ENCODE measurements at places on chromosomes 1 and 21. TPM values are rescaled to one million over a fixed set of nuclear protein-coding genes. Genes with fewer than 3 reads are reported as not detected.

Gene NPL
- 0.36 TPM for total RNA-seq

Gene RNU5D-1
- total RNA-seq, result not detected

Gene DOCK7
- 108 TPM for total RNA-seq

Gene KCNK2
- total RNA-seq, result 86.9 TPM

Gene LRRC38
- not detected for total RNA-seq

Gene RNU1-3
- total RNA-seq, result under 0.01 TPM

Gene SEMA4A
- 0.28 TPM for total RNA-seq

Gene CCDC190
- 0.28 TPM for total RNA-seq

Gene F5
- not detected for total RNA-seq

Gene PRDM2
- 3.4 TPM for total RNA-seq

Gene CRP
- not detected for total RNA-seq

Gene ZFYVE9
- total RNA-seq, result 28.7 TPM

GRCh38 chr1:41864471-41865040 lies 54.2 kb downstream of the HIVEP3 start:
- peak; percentile 38 for DNase-seq

DNA sequence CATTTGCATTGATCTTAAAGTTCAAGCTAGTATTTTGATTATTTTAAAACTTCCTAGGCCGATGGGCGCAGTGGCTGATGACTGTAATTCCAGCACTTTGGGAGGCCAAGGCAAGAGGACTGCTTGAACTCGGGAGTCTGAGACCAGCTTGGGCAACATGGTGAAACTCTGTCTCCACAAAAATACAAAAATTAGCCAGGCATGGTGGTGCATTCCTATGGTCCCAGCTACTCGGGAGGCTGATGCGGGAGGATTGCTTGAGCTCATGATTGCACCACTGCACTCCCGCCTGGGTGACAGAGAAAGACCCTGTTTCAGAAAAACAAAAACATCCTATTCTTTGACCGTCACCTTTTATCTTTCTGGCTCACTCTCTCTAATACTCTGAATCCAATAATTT lies 30.0 kb downstream of the MFSD2A start:
- DNase-seq, result no peak

- no peak for DNase-seq
These were observed 156.3 kb downstream of the PCBP3 start for GRCh38 chr21:45799765-45800338.

DNA sequence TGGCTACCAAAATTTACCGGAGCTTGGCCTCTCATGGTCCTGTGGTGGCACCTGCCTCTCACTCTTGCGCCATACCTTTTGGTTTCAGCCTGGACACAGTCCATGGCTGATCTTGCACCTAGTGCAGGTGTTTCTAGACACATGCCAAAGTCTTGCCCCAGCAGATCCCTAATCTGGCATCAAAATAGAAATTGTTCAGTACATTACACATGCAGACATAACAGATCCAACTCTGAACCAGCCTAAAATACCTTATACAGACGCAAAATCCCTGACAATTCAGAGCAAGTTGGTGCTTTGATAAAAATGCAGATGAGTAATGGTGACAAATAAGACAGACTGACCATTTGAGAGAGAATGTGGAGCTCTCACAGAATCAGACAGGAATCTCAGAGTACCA lies 44.1 kb downstream of the NGF start:
- DNase-seq, result no peak

DNA sequence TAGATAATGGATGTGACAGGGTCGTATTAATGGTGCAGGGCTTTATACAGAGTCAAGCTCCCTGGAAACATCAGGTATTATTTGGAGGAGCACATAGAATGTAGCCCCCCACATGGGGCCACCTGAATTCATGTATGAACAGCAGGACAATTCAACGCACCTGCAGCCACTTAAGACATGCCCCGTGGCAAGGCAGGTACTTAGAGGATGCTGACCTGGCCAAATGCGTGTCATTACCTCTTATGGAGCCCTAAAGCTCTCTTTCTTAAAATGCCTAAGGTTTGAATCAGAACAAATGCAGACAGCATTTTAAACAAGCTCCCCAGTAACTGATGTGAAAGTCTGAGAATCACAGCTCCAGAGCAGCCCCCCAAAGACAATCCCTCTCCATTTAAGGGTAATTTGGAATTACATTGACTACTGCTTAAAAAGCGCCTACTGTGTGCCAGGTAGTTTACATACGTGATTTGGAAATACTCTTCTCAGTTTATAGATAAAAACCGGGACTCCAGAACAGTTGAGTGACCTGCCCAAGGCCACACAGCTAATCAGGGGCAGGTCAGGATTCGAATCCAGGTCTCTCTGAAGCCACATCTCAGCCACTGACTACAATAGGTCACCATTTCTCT lies 71.0 kb upstream of the KLHDC7A start:
- no peak for DNase-seq

- DNase-seq, result no peak
These were observed 47.8 kb downstream of the FMN2 start for GRCh38 chr1:240139511-240139910.

DNA sequence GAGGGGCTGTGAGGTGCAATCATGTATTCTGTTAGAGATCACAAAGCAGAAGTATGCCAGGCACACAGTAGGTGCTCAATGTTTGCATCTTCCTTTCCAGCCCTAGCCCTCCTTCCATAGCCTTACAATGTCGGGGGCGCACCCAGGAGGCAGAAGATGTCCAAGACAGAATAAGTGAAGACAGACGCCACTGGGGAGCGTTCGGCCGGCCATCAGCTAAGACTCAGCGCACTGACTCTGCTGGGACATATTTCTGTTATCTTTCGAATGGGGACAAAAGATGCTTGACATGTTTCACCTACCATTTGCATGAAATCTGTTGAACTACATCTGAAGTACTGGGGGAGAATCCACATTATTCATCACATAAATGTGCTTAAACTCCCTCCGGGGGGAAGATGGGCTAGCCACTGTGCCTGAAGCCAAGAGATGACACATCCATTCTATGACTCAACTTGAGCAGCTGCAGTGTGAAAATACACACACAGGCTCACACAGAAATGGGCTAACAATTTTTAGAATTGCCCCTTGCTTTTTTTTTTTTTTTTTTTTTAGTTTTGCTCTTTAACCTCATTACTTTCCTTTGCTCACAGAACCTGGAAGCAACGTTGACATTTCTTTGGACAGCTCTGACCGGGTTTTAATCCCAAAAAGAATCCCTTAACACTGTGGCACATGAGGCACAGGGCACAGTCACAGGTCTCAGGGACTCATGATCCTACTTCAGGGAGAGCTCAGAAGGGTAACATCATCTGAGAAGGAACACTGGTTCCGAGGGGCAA lies 7.9 kb downstream of the TIAM1 start:
- DNase-seq, result peak; percentile 95

- DNase-seq, result peak; percentile 81
These were observed 110.5 kb downstream of the NGF start for GRCh38 chr1:115227346-115228082.

- DNase-seq, result no peak
These were observed 64.3 kb downstream of the ZNF281 start for GRCh38 chr1:200345520-200345919.

GRCh38 chr1:118578276-118578675 lies 393.2 kb upstream of the SPAG17 start:
- DNase-seq, result no peak

- DNase-seq, result no peak
These were observed 10.0 kb downstream of the CLDN19 start for GRCh38 chr1:42730002-42730401.

- no peak for DNase-seq
These were observed 95.1 kb downstream of the RHOU start for GRCh38 chr1:228830185-228830953.

DNA sequence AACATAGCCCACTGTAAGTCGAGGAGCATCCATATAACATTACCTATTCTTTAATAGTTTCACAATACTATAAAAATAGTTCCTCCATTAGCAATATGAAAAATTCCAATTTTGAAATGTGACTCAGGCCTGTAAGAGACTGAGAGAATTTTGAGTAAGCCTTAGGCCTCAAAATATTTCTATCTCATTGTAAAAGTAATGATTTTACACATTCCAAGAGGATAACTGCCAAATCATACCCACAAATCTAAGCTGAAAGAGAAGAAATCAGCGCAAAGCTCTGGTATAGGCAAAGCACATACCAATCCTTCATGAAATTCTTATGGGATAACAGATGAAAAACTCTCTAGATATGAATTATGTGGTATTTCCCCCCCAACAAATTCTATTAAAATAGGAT lies 144.1 kb downstream of the CDC42BPA start:
- DNase-seq, result peak; percentile 70

DNA sequence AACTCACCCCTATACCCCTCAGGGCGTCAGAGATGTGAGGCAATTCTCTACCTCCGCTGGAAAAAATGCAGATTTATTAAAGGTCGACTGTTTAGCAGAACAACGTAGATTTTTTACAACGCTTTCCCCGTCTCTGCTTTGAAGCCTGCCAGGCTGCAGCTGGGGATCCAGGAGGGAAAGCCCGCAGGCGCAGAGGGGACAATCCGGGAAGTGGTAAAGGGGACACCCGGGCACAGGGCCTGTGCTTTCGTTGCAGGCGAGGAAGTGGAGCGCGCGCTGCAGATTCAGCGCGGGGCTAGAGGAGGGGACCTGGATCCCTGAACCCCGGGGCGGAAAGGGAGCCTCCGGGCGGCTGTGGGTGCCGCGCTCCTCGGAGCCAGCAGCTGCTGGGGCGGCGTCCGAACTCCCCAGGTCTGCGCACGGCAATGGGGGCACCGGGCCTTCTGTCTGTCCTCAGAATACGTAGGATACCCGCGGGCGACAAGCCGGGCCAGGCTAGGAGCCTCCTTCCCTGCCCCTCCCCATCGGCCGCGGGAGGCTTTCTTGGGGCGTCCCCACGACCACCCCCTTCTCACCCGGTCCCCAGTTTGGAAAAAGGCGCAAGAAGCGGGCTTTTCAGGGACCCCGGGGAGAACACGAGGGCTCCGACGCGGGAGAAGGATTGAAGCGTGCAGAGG lies 5.5 kb downstream of the SIM2 start:
- DNase-seq, result peak; percentile 4

GRCh38 chr21:25081096-25081495 lies 526.2 kb downstream of the MRPL39 start:
- DNase-seq, result peak; percentile 7

GRCh38 chr1:166170075-166170474 lies 3.3 kb upstream of the FAM78B start:
- DNase-seq, result no peak

DNA sequence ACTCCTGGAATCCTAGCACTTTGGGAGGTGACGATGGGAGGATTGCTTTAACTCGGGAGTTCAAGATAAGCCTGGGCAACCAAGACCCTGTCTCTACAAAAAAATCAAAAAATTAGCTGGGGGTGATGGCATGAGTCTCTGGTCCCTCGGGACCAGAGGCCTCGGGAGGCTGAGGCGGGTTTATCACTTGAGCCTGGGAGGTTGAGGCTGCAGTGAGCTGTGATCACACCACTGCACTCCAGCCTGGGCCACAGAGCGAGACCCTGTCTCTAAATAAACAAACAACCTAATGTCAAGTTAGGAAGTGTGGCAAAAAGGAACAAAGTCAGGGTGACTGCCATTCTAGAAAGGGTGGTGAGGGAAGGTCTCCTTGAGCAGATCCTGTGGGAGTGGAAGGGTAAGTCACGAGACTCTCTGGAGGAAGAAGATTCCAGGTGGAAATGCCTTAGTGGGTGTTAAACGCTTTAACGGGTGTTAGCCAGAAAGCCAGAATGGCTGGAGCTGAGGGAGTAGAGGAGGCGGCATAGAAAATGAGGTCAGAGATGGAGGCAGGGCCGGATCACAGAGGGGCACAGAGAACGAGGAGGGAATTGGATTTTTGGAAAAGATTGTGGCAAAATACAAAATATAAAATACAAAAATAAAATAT lies 62.2 kb upstream of the ATP5PO start:
- no peak for DNase-seq

DNA sequence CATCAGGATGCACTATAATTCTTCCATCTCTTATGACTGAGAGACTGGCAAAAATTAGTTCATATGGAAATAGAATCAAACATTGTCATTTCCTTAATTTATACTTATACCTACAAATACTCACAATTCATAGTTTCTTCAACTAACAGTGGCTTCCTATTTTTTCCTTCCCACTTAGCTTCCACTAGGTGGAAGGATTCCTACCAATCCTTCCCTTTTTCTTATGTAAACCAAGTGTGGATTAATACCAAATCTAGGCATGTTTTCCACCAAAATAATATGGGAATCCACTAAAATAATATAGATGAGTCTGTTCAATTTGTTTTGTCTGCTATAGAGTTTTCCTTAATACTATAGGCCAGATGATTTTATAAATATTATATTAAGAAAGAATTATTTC lies 1537.1 kb downstream of the PLA2G4A start:
- DNase-seq, result peak; percentile 5

GRCh38 chr1:182851825-182852224 lies 12.7 kb downstream of the DHX9 start:
- no peak for DNase-seq

DNA sequence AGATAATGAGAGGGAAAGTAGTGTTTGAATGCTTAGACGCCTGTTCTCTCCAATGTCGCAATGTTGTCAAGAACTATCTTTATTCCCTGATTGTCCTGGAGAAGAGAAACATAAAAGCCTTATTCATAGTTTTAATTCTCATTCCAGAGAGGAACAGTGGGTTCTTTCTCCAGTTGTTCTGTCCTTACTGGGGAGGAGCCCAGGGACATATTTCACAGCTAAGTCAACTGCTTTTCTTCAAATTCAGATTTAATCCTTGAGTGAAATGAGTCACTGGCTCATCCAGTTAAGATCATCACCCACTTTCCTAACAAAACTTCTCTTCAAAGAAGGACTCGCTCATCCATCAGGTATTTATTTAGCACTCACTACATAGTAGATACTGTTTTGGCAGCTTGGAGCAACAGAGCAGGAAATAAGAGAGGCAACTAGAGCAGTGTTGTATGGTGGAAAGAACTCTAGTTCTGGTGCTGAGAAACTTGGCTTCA lies 365.7 kb upstream of the USP24 start:
- peak; percentile 92 for DNase-seq

DNA sequence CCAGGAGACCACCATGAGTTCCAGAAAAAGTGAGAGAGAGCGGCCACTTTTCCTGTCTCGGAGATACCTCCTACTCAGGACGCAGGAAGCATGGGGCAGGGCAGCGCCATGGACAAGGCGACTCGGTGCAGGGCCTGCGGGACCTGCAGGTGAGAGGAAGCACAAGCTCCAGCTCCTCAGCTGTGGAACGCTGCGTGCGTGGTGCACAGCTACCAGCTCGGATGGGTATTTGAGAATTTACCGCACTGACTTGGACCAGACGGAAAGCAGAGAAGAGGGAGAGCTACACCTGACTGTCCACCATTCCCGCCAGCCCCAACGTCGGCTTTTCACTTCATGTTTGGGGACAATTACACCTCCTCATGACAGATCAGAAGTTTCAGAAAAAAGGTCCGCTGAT lies 8.2 kb upstream of the CDK11A start:
- no peak for DNase-seq

GRCh38 chr1:54407404-54408146 lies 1.4 kb upstream of the SSBP3 start:
- DNase-seq, result peak; percentile 93

DNA sequence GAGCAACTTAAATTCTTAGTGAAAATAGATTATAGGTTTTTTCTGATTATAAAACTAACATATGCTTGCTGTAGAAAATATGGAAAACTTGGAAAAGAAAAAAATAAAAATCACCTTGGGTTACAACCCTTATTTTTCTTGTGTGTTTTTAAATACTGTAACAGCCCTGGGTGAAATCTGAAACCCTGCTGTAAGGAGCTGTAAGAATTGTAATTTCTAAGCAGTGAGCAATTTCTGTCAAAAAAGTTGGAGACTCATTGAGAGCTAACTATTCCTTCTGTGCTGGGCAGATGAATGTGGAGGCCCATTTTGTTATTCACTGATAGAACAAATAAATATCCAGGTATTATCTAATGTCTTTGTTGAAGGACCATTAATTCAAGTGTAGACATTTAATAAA lies 42.6 kb downstream of the ADCY10 start:
- peak; percentile 53 for DNase-seq
